ENCODE measurements at places on chromosomes 7 and 10. TPM values are rescaled to one million over a fixed set of nuclear protein-coding genes. Genes with fewer than 3 reads are reported as not detected.

DNA sequence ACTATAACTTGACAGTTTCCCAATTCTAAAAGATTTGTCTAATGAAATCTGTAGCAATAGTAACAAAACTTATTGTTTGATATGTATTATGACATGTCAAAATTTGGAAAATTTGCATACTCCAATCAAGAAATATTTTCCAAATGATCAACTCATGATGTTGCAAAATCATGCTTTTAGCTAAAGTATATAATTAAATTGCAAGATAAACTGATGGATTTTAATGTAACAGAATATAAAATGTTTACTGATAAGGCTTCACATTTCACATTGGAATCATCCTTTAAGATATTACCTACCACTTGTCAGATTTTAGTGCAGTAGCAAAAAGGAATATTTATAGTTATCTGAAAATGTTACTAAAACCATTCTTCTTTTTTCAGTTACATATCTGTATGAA, 421.9 kb upstream of the SEMA3D start:
- DNase-seq: no peak

GIMAP2 gene
- total RNA-seq: 11.5 TPM

DNA sequence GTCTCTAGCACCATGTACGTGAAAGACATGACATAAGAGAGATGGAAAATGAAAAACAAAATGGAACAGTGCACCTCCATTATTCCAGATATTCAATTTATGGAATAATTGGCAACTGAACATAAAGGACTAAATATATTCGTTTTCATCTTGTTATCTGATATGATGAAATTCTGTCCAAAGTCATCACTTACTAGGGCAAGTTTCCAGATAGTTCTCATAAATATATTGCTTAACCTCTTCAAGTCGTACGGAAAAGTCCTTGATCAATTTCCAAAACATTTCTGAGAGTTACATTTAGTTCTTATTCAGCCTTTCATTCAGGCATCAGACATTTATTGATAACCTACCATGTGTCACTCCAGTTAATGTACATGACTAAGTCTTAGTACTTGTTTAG, 185.2 kb downstream of the HGF start:
- no peak for DNase-seq

ODAD2 gene
- 0.71 TPM for total RNA-seq

LIPF gene
- total RNA-seq: not detected

ENKUR gene
- 0.36 TPM for total RNA-seq

- DNase-seq: peak; percentile 58
Measured at GRCh38 chr7:23012908-23013714, 819 bp downstream of the HYCC1 start.

DNA sequence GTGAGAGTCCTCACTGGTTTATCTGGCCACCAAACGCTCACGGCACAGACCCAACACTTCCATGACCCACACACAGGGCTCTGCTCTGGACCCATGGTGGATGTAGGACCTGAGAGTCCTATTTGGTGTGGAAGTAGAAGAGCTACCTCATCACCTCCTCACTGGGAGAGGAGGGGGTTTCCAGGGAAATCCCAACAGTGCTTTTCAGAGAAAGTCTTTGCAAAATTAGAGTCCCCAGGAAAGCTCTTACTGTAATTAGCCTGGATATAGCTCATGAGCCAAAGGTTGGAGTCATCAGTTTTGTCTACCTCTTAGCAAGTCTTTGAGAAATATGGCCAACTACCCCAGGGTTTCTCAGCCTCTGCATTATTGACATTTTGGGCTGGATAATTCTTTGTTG, 34.7 kb upstream of the TARP start:
- DNase-seq: no peak

Data from aorta (tissue), 5 donors.